ENCODE measurements at places on chromosomes 11 and 22. TPM values are rescaled to one million over a fixed set of nuclear protein-coding genes. Genes with fewer than 3 reads are reported as not detected.
A peak's percentile ranks its signal among the peaks of the same experiment; 100 is the strongest.

GRCh38 chr22:45843031-45843430, 133.9 kb downstream of the WNT7B start:
- no peak for DNase-seq

DNA sequence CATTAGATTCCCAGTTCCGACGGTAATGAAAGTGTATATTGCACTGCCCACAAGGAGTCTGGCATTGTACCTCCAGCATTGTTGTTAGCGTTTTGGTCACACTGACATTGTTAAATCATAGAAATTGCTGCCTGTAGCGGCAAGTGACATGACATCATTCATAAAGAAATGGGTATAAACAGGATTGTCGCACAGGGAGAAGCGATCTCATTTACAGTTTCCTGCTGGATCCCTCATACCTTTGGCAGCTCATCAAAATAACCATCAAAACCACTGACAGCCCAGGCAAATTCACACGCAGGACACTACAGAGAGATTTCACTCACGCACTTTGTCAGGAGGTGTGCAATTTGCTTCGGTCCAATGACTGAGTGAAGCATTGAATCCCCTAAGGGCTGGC, 3.5 kb downstream of the HTR3B start:
- DNase-seq = no peak

DNA sequence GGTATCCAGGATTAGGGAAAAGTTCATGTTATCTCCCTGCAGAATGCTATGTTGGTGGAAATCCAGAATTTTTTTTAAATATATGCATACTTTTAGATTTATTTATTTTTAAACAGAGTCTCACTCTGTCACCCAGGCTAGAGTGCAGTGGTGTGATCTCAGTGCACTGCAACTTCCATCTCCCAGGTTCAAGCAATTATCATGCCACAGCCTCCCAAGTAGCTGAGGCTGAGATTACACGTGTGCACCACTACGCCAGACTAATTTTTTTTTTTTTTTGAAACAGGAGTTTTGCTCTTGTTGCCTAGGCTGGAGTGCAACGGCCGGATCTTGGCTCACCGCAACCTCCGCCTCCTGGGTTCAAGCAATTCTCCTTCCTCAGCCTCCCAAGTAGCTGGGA, 2.6 kb downstream of the PACSIN2 start:
- no peak for DNase-seq

MB gene
- not detected for total RNA-seq

OR52N2 gene
- total RNA-seq = not detected

CD248 gene
- total RNA-seq = not detected

DNA sequence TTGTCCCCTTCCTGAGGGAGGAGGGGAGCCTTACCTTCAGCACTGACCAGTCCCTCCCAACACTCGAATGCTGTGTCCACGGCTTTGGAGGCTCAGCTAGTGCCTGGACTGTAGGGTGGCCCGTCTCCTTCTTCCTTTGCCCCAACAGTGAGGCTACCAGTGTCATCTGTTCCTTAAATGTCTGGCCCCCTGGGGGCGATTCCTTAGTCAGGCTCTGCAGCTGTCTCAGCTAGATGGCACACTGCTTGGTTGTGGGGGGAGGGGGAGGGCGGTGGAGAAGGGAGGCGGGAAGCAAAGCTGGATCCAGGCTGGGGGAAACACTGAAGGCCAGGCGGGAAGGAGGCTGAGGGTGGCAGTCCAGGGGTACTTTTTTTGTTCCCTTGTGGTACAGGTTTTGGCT, at the start of gene IGSF22:
Gene IGSF22 (minus strand): TSS at position 149 of the 400 bp plus-strand sequence. CDS start 1,952 bp downstream, outside the sequence.
- no peak for DNase-seq

- no peak for DNase-seq
Observed at GRCh38 chr11:34585735-34586487, 35.0 kb upstream of the EHF start.

RFPL3 gene
- total RNA-seq = not detected

GRCh38 chr22:24406322-24407277, 20.8 kb upstream of the ADORA2A start:
- DNase-seq = no peak

- DNase-seq = no peak
Observed at GRCh38 chr11:123161376-123162030, 33.5 kb downstream of the CLMP start.

DNA sequence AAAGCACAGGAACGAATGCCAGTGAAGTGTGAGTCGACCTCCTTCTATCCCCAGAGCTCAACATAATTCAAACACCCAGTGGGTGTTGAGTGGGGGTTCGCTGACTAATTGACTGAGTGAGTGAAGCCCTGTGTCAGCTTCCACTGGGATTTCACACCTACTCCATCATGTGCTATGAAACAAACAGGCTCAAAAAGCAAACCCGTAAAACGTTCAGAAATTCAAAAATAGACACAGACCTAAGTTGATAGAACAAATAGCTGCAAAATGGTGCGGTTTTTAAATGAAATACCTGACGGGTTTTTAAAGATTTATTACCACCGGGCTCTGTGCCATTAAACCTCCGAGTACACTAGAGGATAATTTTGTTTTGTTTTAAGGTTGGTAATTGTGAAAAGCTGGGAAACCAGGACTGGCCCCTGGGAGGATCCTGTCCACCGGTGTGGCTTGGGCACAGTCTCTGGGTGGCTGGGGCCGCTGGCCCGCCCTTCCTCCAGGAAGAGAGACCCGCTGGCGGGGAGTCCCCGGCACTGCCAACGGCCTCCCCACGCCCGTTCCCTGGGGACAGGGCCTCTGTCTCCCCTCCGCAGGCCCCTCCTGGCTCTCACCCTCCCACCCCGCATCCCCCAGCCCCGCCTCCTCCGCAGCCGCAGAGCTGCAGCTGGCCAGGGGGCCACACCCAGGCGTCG, 13.6 kb downstream of the KCNJ5 start:
- DNase-seq = no peak

SLC25A18 gene
- total RNA-seq = not detected

GRCh38 chr11:10486161-10486840, 31.2 kb downstream of the AMPD3 start:
- no peak for DNase-seq

DNHD1 gene
- total RNA-seq = 39.9 TPM

GRCh38 chr11:58958500-58958899, 19.2 kb downstream of the GLYATL1 start:
- peak; percentile 6 for DNase-seq

DNA sequence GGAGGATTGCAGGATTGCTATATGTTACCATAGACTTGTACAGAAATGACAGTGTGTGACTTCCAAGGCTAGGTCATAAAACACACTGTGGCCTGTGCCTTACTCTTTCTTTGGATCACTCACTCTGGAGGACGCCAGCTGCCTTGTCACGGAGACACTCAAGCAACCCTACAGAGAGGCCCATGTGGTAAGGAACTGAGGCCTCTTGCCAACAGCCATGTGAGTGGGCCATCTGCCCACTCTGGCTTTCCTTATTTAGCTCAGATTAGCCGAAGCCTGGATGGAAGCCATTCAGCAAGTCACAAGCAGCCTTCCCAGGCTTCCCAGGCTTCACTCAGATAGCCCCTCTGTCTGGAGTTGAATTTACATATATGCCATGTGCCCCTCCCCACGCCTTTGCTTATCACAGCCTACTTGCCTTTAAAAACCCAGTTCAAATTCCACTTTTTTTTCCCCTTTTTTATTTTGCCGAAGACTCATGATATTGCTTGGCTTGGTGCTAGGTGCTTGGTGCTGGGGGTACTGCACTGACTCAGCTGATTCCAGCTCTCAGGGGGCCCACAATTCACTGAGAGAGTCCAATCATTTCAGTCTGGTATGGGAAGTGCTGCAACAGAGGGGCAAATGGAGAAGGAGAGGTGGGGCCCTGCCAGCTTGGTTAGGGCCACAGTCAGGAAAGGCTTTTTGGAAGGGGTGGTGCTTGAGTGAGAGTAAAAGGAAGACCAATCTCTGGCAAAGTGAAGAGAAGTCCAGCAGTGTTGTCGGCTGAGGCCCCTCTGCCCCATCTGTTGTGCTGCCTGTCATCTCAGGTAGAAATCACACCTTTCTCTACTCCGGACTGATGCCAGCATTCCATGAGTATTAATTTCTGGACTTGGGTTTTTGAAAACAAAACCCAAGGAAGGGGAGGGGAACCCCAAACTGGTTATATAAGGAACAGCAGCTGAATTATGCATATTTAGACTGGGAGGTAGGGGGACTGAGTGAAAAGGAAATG, 14.5 kb upstream of the P4HA3 start:
- DNase-seq = no peak

SLC15A3 gene
- total RNA-seq = 3.5 TPM

DNA sequence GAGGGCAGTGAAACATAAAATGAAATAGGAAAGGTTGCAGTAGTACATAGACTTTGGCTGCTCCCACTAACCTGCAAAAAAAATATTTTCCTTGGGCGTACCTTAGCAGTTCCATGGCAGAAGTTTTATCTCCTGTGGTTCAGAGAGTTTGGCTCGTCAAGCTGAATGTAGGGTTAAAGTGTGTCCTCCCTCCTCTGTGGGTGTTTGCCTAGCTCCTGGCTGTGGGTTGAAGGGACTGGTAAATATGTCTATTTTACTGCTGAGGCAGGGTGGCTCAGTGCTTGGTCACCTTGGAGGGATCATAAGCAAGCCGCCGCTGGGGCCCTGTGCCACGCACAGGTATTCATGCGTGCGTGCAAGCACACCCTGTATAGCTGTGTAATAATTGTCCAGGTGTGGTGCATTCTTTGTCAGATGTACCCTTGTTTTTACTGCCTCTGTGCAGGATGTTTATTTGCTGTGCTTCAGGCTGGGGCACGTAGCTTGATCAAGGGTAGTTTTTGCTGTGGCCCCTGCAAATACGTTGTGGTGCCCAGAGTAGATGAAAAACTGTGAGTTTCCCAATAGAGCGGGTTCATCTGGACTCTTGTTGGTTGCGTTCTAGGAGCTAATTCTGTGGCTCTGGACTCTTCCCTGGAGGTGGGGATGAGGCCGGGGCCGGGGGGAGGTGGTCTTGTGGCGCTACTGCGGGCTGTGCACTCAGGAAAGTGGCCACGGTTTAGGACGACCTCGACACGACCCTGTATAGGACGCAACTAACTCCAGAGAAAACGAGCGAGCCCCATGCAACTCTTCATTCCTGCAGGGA, 732 bp upstream of the SORL1 start:
- no peak for DNase-seq

- no peak for DNase-seq
Observed at GRCh38 chr11:708511-708910, 2.5 kb downstream of the EPS8L2 start.

- no peak for DNase-seq
Observed at GRCh38 chr22:33917744-33918406, 2.4 kb downstream of the LARGE1 start.

HEPHL1 gene
- total RNA-seq = not detected

DNA sequence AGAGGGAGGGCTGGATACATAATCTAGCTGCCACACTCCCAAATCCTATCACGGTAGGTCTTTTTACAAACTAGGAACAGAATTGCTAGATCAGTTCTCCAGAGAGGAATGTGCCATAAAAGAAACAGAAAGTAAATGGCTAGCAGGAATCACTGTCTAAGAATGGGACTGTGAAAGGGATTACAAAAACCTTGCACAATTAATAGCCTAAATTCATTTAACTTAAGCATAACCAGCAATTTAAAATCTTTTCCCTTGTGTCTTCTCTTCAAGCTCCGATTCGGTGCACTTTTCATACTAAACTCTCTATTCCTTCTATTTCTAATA, 35.2 kb downstream of the APOL5 start:
- DNase-seq = no peak

- no peak for DNase-seq
Observed at GRCh38 chr22:29108137-29108536, 35.3 kb downstream of the KREMEN1 start.

- DNase-seq = no peak
Observed at GRCh38 chr11:22556381-22556780, 69.2 kb downstream of the FANCF start.

MRGPRG gene
- total RNA-seq = not detected

MCHR1 gene
- not detected for total RNA-seq

GAL gene
- not detected for total RNA-seq

DNA sequence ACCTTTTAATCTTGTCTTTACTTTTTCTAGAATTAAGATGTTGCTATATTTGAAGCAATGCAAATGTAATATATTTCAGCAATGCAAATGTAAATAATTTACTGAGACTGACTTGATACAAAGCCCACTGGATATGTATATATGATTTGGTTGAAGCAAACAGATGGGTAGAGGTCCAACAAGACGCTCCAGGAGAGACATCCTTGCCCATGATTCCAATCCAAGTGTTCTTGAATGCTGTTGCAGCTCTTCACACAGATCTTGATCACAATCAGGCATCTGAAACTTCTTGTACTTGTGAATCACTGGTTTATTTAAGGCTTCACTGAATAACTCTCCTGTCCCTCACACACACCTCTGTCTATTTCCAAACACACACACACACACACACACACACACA, 507.0 kb downstream of the LRRC4C start:
- no peak for DNase-seq

- no peak for DNase-seq
Observed at GRCh38 chr11:6413791-6414201, 5.1 kb downstream of the APBB1 start.

DNA sequence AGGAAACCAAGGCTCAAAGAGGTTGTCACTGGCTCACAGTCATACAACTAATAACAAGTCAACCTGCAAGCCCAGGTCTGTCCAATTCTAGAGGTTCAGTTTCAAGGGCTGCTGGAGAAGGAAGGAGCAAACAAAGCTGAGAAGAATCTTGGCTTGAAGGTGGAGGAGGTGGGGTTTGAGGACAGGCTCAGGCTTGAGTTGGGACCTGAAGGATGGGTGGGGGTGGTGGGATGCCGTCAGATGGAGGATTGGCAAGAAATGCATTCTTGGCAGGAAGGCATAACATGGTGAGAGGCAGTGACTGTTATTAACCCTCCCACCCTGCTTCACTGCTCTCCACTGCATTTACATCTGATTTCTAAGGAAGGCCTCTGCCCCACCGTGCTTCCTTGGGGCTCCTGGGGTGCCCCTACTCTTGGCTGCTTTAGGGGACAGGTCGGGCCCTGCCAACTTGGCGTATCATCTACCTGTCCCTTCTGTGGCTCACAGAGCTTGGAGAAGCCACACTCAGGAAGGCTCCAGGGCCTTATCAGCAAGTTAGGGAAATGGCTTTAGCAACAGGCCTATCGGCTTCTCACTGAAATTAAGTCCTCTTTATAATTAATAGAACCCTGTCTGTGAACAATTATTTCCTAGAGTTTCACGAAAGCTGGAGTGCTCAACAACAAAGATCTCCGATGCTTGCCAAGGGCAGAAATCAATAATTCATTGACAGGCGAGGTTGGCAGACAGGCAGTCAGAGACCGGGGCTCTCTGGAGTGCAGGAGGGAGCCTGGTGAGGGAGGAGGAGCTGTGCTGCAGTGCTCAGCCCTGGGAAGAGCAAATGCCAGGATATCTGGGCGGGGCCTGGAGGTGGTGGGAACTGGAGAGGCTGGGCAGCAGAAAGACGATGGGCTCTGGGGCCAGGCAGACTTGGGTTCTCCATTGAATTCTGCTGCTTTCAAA, 84.9 kb upstream of the NARS2 start:
- DNase-seq = no peak

PIK3IP1 gene
- total RNA-seq = 388 TPM

DNA sequence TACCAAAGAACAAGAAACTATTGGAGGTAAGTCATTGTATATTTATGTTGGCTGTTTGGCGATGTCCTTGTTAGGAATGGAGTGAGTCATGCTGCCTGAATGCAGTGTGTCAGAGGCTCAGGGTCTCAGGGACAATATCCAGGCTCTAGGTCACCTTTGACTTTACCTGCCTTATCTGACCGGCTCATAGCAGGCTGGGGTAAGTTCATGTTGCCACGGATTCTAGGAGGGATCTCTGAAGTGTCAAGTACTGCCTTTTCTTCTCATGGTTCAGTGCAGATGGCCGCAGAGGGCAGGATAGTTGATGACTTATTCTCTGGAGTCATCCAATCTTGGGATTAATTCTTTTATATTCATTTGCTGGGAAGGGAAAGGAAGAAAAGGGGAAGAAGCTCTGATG, 53.2 kb downstream of the SPON1 start:
- DNase-seq = no peak

- DNase-seq = peak; percentile 67
Observed at GRCh38 chr22:36301384-36301828, 48.5 kb downstream of the APOL1 start.

All from T-helper 17 cell (primary cell).